Activated T-cell treated with anti-CD3 and anti-CD28 coated beads, Interleukin-2, amount 50 U/mL, for 72 hours (primary cell): ENCODE measurements at places on chromosomes 11 and 22. TPM values are rescaled to one million over a fixed set of nuclear protein-coding genes. Genes with fewer than 3 reads are reported as not detected.

- no peak for DNase-seq
These were observed 622.7 kb downstream of the METTL15 start for GRCh38 chr11:28730889-28731288.

DNA sequence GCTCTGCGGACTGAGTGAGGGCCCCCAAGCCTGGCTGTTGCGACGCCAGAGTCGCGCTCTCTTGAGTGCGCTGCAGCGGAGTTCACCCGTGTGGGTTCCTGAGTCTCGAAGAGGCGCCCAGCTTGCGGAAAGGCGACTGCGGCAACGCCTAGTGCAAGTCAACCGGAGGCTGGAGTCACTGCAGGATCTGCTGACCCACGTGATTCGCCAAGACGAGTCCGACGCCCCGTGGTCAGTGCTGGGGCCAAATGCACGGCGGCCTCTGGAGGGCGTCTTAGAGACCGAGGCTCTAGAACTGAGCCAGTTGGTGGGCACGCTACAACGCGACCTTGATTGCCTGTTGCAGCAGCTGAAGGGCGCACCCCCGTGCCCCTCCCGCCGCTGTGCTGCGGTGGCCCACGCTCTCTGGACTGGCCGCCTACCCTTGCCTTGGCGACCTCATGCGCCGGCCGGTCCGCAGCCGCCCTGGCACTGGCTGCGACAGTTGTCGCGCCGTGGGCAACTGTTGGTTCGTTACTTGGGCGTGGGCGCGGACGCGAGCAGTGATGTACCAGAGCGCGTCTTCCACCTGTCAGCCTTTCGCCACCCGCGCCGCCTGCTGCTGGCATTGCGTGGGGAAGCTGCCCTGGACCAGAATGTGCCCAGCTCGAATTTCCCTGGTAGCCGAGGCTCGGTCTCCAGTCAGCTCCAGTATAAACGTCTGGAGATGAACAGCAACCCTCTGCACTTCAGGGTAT, 32.6 kb downstream of the RRP8 start:
- DNase-seq, result no peak

GRCh38 chr11:117391181-117391580, 63.5 kb downstream of the CEP164 start:
- DNase-seq, result no peak

The APOBEC3A gene
- not detected for total RNA-seq

The OR5I1 gene
- total RNA-seq, result not detected
